BJ (cell line): ENCODE measurements at places on chromosomes 11 and 22. TPM values are rescaled to one million over a fixed set of nuclear protein-coding genes. Genes with fewer than 3 reads are reported as not detected.
A peak's percentile ranks its signal among the peaks of the same experiment; 100 is the strongest.

DNA sequence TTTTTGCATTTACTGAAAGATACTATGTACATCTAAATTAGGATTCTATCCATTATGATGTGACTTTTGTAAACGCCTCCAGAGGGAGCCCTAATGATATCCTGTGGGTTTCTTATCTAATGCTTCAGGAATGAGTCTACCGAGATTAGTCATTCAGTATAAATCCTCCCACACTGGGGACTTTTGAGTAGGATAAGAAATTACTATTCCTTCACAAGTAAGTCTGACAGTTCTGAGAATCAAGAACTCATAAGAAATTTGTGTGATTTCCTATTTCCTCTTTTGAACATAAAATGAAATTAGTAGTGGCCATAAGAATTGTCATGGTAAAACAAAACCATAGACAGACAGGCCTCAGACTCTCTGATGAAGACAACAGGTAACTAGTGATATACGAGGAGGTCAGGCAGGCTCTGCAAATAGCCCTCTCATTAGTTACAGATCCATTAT, 10.0 kb upstream of the OR5M1 start:
- no peak for DNase-seq

The MMP12 gene
- 0.12 and 0.38 TPM in 2 replicates for polyA plus RNA-seq

The KDM4D gene
- polyA plus RNA-seq = 0.97 and 1.1 TPM in 2 replicates

DNA sequence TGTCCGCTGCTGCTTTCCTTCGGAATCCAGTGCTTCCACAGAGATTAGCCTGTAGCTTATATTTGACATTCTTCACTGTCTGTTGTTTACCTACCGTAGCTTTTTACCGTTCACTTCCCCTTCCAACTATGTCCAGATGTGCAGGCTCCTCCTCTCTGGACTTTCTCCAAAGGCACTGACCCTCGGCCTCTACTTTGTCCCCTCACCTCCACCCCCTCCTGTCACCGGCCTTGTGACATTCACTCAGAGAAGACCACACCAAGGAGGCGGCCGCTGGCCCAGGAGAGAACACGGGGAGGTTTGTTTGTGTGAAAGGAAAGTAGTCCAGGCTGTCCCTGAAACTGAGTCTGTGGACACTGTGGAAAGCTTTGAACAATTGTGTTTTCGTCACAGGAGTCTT, 15.4 kb upstream of the ST14 start:
- no peak for DNase-seq

DNA sequence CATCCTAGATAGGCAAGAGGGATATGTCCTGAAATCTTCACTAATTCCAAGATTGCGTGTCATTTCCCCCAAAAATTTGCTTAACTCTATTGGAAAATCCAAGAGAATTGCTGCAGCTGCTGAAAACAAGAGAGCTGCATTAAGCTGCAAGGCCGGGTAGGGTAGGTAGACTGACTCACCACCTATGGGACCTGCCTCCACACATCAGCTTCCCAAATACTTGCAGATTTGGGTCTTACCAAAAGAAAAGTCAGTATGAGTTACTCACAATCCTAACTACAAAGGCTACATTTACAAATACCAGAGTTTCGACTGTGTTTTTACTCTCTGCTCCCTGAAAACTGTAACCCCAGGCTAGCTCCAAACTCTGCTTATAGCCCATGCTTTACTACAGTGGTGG, 142.5 kb upstream of the TEAD1 start:
- no peak for DNase-seq

The EMID1 gene
- 0.05 and 0.13 TPM in 2 replicates for polyA plus RNA-seq

DNA sequence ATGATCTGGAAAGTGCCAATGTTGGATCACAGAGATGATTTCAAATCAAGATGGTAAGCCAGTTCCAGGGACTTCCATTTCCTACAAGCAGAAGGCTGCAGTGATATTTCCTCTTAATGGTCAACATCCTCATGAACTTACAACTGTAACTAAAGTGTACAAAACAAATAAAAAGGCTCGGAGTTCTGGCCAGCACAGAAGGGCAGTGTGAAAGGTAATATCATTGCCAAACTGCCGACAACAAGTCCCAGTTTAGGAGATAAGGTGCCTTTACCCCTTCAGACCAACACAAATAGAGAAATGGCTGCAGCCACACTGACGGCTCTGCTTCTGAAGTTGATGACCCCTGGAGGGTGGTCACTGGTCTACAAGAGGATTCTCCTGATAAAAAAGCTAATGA, 91.1 kb downstream of the ETS1 start:
- no peak for DNase-seq

DNA sequence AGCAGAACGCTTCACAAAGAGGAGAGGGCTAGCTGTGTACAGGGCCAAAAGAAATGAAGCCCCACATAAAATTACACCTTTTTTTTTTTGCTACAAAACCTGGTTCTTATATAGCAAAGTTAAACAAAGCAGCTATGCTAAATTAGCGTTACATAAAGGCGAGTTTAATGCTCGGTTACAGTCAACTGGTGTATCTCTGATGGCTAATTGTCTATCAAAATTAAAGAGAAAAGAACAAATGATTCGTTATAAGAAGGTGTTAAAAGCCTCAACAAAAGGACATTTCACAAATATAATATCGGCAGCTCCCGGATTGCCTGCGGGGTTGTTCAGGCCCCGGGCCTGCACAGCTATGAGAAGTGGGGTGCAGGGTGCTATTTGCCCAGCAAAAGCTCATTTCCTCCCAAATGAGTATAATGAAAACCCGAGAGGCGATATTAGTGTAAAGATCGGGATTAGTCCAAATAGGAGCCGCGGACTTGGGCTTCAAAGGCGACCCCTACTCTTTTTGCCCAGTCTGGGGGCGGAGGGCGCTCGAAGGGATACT, 13.3 kb upstream of the PAX6 start:
- DNase-seq = no peak

The VSIG2 gene
- polyA plus RNA-seq = not detected in 2 replicates

- no peak for DNase-seq
These were observed 129.3 kb upstream of the FGF3 start for GRCh38 chr11:69948256-69949141.

The ANKRD42 gene
- 5.1 and 9.1 TPM in 2 replicates for polyA plus RNA-seq

The TH gene
- polyA plus RNA-seq = not detected in 2 replicates

DNA sequence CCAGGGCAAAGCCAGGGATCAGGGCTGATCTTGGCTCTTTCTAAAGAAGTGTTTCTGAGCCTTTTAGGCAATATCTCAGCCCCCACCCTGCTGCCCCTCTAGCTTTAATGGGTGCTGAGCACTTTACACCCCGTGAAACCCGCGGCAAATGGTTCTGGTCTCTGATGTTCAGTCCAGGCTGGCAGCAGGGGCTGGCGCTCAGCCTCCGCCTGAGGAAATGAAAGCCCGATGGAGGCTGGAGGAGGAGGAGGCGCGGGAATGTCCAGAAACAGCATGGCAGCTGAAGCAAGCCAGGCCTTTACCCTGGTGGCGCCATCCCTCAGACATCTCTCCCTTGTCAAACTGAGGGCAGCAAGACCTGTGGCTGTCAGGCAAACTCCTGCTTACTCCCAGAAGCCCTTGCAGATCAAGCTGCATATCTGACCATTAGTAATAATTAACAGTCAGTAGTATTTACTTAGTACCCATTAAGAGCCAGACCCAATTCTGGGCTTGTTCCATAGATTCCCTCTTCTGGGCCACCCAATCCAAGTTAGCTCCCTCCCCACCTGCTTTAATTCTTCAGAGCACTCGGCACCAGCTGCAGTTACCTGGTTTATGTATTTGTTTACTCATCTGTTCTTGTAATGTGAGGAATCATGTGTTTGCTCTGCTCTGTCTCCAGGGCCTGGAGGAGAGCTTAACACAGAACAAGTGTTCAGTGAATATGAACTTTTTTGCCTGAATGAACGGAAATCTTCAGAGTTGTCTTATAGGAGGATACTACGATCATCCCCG, 15.0 kb upstream of the ALX4 start:
- no peak for DNase-seq

DNA sequence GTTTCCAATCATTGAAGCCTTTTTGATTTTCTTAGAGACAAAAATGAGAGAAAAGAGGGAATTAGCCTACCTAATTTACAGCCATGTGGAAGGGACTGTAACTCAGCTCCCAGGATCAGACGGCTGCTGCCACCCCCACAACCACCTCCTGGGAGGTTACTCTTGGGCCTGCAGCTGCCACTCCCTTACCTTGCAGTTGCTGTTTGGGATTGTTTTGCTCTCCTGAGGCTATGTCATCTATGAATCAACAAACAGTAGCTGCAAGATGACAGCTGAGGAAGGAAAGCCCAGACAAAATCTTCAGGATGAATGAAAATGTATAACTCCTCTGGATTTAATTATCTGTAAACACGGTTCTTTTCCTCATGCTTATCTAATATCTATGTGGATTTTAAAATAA, 28.0 kb upstream of the ZC3H12C start:
- no peak for DNase-seq

DNA sequence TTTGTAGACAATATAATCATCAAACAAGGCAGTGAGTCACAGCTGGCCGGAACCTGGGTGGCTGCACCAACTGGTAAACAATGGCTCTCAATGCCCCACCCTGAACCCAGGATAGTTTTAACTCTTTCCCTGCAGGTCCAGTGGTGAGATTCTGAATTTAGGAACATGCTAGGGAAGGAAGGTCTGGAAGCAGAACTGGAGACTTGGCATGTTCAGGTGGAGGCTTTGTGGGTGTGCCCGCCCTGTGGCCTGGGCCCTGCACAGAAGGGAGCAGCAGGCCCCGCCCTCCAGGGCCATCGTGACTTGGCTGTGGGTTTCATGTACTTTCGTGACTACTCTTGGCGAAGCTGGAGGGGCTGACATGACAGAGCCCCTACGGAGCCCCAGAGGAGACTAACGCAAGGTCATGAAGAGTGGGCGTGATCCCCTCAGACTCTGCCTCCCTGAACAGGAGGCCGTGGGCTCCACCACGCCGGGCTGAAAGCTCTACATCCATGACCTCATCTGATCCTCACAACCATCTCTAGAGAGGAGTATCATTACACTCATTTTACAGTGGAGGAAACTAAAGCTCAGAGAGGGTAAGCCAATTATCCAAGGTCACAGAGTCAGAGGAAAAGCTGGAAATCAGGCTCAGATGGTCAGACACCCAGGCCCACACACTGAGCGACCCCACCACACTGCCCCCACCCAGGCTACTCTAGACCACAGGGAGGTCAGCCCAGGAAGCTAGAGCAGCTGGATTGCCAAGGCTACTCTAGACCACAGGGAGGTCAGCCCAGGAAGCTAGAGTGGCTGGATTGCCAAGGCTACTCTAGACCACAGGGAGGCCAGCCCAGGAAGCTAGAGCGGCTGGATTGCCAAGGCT, 27.3 kb downstream of the MAFF start:
- peak; percentile 35 for DNase-seq

DNA sequence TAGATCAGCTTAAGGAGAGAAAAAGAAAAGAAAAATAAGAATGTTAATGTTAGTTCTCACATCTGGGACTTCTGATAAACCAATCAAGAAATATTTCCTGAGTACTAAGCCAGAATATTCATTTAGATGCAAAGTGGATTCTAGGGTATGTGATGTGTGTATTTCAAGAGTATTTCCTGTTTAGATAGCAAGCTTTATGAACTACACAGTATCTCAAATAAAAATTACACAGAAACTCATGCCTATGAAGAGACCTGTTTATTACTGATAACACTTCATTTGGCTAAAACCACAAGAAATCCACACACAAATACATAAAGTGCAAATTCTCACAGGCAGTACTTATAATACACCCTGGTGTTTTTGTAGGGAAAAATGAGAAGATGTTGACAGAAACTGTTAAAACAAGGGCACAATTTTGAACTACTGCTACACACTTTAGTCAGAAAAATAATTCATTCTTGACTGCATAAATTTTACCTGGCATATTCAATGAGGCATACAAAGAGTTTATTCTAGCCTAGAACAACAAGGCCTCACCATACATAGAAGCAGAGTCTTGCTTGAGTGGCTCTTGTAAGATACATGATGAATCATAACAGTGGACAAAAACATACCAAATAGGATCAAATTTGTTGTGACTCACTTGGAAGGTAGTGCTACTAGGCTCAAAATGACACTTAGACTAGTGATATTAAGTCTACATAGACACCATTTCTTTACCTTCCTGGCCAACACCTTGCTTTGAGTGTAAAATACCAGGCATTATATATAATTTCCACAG, 18.8 kb upstream of the P4HA3 start:
- DNase-seq = no peak

DNA sequence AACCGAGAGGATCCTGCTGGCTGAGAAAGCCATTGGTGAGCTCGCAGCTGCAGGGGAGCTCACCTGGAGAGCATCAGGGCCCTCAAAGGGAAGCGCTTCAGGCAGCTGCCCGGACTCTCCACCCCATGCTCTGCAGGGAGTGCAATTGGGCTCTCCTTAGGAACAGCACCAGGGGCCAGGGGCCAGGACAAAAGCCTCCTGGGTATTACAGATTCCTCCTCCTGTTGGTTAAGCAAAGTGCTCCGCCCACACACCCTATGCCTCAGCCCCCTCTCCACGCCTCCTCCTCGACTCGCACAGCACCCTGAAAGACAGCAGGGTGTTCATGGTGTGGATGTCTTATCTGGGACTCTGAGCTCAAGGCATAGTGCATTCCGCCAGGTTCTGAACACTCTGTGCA, 139.9 kb downstream of the SHANK2 start:
- DNase-seq = no peak

DNA sequence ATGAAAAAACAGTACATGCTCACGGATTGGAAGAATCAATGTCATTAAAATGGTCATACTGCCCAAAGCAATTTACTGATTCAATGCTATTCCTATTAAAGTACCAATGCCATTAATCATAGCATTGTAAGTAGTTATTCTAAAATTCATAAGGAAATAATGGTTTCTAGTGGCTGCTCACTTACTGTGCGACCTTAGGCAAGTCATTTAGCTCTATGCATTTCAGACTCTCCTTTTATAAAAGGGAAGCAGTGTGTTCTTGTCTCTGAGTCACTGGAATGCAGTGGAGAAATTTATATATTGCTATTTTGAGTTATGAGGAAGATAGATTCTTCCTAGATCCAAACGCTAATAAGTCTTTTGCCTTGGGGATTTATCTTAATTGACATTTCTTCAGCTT, 174.8 kb downstream of the KCNA4 start:
- DNase-seq = no peak

- DNase-seq = no peak
These were observed 18.3 kb downstream of the SLC5A12 start for GRCh38 chr11:26703411-26704191.

- peak; percentile 12 for DNase-seq
These were observed 36.9 kb upstream of the CLPB start for GRCh38 chr11:72471005-72471898.

DNA sequence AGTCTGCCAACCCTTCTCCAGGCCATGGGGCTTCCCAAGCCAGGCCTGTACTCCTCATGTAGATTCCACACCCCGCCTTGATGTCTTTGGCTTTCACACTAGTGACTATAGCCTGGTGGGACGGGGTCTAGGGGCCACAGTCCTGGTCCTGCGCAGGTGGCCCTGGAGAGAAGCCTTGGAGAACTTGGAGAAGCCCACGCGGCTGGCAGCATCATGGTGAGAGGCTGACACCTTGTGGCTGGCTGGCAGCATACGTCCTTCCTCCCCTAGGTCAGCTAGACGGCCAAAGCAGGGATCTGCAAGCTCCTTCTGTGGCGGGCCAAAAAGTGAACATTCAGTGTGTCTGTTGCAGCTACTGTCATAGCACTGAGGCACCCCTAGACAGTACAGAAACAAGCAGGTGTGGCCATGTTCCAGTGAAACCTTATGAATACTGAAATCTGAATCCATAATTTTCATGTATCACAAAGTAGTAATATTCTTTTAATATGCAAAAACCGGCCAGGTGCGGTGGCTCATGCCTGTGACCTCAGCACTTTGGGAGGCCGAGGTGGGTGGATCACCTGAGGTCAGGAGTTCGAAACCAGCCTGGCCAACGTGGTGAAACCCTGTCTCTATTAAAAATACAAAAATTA, 42.0 kb downstream of the FAM83F start:
- no peak for DNase-seq
